ENCODE measurements at places on chromosomes 2 and 18.

- no peak for DNase-seq
Observed at GRCh38 chr2:166240387-166241313, 112.8 kb upstream of the SCN1A start.

DNA sequence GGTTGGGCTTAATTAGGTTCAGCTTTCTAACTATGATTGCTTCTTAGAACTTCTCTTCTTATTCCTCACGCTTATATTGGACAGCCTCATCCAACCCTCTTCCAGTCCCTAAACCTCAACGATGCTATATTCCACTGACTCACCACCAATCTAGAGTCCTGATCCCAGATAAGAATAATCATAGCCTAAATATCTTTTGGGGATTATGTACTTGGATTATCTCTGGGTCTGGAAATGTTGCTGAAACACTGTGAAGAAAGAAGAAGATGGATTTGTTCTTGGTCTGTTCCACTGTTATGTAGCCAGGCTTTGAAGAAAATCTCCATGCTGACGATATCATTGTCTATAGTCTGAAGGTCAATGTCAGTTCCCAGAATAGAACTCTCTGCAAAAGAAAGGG, 26.9 kb downstream of the DOK1 start:
- no peak for DNase-seq

DNA sequence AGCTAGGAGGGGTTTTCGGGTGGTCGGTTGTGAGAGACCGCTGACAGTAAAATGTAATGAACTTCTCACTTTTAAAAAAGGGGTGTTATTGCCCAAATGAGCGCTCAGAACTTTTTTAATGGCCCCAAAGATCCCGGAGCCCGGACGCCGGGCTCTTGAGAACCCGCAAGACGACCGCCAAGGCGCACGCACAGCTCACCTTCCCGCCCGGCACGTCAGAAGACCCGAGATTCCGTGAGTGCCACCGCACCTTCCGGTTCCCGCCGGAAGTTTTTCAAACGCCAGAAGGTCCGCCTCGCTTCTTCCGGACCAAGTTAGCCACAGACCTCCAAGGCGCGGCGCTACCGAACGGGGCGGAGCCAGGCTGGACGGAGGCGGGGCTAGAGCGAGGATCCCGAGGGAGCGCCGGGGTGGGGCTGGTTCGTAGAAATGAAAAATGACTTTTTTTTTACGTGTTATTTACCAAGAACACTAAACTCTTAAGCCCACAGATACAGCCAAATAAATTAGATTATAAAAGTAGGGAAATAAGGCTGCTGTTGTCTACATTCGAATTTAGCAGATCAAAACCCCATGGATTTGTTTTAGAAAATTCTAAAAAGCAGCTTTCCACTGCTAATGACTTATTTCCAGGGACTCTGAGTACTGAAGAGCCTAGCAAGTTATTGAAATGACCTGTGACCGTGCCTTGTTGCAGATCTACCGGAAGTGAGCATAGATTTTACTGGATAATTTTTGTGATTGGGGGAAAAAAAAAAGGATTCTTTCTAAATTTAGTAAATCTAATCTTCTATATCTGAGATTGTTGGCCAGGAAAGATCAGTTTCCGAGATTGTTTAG, at the start of gene SRBD1:
Gene SRBD1, minus strand, starts transcription at position 248 of the 840 bp plus-strand sequence. CDS start 5,826 bp downstream, outside the sequence.
- no peak for DNase-seq

- no peak for DNase-seq
Observed at GRCh38 chr2:169659320-169659719, 34.9 kb downstream of the CFAP210 start.

DNA sequence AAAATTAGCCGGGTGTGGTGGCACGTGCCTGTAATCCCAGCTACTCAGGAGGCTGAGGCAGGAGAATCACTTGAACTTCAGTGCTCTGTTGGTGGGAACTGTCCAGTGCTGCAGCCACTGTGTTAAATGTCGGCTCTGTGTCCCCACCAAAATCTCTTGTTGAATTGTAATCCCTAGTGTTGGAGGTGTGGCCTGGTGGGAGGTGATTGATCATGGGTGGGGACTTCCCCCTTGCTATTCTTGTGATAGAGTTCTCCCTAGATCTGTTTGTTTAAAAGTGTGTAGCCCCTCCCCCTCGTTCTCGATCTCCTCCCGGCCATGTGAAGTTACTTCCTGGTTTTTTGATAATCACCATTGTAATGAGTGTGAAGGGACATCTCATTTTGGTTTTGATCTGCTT, 9.8 kb upstream of the RPL31 start:
- no peak for DNase-seq

Measured in AG04449 (cell line).